NCI-H345 (cell line): ENCODE measurements at places on chromosomes 6 and 20.

DNA sequence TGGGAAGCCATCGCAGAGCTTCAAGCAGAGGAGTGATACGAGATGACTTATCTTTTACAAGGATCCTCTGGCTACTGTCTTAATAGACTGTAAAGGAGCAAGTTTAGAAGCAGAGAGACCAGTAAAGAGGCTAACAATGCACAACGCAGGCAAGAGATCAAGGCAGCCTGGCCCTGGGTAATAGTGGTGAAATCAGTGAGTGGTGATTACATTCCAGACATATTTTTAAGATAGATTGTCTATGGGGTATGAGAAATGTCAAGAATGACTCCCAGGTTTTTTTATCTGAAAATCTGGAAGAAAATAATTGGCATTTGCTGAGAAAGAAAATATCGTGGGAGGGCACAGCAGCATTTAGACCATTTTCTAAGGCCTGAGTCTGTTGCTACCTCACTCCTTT, 213.6 kb upstream of the HTR1E start:
- no peak for DNase-seq

DNA sequence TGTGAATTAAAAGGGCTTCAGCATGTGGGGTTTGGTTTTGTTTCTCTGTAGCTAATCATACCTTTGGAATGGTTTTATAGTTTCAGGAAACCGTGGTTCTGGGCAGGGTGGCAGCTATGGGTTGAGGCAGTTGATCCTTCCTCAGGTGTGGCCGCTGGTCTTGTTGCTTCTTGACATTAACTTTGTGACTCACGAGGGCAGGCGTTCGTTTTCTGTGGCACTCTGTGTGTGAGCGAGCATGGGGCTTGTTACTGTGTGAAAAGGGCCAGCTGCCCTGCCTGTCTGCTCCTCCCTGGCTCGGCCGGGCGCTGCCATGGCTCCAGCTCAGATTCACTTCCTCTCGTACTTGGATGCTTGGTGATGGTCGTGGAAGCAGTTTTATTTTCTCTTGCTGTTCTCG, 16.2 kb downstream of the DNAJC5 start:
- DNase-seq = no peak

DNA sequence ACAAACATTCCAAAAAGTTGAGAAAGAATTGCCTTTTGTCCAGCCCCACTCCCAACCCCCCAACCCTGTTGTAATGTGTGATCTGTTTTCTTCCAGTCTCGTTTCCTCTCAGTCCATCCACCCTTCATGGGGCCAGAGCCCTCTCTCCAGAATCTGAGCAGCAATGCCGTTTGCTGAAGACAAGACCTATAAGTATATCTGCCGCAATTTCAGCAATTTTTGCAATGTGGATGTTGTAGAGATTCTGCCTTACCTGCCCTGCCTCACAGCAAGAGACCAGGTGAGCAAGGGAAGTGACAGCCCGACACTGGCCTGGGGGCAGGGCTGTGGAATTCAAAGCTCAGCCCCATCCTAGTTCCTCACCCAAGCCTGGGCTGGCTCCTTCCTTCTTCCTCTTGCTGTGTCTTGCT, 7.8 kb downstream of the MAVS start:
- no peak for DNase-seq

- no peak for DNase-seq
Observed at GRCh38 chr6:87907521-87907920, 140.1 kb upstream of the SPACA1 start.

DNA sequence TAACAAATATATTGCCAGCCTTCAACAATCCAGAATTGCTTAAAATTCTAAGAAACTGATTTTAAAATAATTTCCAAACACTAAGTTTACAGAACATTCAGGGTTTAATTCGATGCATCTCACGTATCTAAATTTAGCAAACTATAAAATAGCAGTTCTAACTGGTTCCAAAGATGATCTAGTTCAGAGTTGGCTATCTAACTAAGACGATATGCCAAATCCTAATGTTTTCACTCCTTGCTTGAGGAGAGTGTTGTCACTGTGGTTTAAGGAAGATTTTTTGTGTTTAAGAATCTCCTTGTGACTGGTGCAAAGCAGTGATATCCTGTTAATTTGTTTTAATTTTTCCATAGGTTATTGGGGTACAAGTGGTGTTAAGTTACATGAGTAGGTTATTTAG, 311.5 kb upstream of the ID4 start:
- DNase-seq = no peak

DNA sequence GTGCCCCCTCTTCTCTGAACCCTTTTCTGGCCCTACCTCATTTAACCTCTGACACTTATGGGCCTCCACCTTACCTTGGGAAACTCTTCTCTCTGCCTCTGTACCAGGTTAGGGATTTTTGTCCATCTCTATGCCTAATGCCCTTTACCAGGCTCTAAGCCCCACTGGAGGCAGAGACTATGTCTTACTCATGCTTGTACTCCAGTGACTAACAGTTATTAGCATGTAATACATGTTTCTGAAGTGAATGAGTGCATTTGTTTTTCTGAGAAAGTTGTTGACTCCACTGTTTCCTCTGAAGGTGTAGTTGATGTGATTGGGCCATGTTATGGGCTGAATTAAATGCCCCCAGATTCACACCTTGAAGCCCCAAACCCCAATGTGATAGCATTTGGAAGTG, 234.3 kb downstream of the PACRG start:
- DNase-seq = no peak

DNA sequence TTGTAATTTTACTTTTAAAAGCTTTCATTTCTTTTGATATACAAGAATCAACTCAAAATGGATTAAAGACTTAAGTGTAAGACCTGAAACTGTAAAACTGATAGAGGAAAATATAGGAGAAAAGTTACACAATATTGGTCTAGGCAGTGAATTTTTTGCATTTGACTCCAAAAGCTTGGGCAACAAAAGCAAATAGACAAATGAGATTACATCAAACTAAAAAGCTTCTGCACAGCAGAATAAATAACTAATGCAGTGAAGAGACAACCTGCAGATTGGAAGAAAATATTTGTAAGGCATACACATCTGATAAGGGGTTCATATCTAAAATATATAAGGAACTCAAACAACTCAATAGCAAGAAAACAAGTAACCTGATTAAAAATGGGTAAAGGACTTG, 3.0 kb downstream of the GABRR1 start:
- DNase-seq = no peak
